ENCODE measurements at places on chromosomes 16 and 17.

GRCh38 chr16:27401768-27402568, at the start of gene IL21R:
Gene IL21R (plus strand): TSS chr16:27402174. CDS start chr16:27430072, 27,898 bp downstream.
- no peak for DNase-seq

DNA sequence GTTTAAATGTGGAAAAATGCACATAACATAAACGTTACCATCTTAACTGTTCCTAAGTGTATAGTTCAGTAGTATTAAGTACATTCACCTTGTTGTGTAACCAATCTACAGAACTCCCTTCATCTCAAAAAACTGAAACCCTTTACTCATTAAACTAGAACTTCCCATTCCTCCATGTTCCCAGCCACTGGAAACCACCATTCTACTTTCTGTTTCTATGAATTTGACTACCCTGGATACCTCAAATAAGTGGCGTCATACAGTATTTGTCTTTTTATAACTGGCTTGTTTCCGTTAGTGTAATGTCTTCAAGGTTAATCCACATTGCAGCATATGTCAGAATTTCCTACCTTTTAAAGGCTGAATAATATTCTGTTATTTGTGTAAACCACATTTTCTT, 38.2 kb downstream of the NF1 start:
- no peak for DNase-seq

DNA sequence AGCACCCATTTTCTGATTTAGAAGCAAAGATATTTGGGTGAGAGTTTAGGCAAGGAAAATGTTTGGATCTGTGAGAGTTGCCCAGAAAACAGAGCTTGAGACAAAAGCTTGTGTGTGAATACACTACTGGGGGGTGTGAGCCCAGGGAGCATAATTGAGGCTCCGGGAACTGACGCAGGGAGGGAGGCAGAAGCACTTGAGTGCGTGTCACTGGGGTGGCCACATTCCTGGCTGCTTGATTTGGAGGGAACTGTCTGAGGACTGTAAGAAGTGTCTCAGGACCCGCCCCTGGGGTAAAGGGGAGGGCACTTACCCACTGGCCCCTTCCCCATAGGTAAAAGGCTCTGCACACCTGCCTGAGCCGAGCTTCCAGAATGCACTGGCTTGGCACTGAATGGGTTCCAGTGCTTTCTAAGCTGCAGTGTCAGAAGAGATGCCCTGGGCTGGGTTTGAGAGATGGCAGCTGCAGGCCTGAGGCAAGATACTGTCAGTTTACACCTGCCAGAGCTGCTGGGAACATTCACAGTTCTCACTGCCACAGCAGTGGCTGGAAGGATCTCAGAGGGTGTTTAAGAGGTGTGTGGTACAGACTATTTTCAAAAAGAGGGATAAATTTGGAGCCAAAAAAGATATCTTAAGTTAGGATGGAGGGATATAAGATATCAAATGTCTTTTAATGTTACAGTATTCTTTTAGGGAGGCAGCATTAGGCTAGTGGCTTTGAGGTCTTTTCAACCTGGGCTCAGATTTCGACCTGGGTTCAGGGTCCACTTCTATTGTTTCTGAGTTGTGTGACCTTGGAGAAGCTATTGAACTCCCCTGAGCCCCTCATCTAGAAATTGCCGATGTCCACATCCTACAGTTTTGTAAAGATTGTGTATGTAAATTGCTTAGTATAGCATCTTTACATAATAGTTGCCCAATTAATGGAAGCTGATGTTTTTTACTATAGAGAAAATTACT, 6.9 kb upstream of the TEX2 start:
- DNase-seq: no peak

GRCh38 chr17:29119265-29119664, 60.9 kb downstream of the MYO18A start:
- DNase-seq: no peak

DNA sequence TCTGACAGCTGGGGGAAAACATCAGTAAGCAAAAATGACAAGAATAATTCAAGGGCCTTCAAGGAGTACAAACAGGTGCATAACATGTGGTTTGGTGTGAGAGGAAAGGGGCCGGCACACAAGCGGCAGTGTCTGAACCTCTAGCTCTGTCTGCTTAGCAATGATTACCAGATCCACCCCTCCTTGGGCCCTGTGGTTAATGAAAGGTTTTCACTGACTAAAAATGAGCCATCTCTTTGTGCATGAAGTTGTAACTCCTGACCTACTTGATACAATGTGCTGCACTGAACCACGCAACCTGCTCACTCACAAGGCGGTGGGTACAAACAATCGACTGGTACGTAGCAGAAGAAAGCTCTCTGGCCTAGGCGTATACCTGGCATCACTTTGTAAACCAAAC, 15.1 kb downstream of the FAM117A start:
- no peak for DNase-seq

DNA sequence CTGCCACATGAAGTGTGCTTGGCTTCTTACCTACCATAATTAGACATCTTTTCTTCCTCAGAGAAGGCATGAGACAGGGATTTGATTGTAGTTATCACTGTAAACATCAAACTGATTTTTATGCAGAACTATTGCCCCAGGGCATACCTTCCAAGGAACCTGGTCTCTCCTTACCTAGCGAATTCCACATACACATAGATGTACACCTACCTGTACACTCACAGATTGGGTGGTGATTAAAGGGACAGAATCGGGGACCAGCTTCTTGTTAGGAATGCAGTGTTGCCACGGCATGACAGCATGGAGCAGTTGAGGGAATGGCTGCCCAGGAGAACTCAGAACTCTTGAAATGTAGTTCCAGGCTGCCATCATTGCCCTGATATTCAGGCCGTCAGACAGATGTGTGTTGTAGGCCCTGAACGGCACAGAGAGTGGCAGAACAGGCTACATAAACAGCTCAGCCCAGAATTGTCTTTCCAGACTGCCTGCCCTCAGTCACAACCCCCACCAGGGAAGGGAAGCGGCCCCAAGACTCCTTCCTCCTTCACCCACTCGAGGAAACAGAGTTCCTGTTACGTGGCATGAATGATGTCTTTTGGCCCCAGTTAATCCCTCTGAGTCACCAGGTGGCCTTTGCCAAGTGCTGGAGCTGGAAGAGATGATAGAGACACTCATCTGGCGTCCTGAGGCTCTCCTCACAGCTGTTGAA, 17.8 kb upstream of the NAGLU start:
- DNase-seq: no peak

DNA sequence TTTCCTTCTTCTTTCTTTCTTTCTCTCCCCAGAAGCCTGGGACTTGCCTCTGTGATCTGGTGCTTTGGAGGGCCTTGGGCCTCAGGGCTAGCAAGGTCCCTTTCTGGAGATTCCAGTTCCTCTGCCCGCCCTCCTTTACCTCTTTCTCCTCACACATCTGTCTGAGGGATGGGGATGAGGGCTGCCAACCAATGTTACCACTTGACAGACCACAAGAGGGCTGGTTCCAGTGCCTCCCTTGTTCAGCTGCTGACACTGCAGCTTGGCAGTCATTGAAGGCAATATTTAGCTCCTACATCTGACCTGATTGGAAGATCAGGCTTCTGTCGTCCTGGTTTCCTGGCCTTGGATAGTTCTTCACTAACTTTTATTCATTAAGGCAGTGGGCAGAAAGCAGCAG, 3.6 kb upstream of the ZNF652 start:
- no peak for DNase-seq

- no peak for DNase-seq
Observed at GRCh38 chr17:17044846-17045561, 2.7 kb downstream of the MPRIP start.

GRCh38 chr16:69123910-69124309, 8.5 kb downstream of the CHTF8 start:
- peak; percentile 20 for DNase-seq

GRCh38 chr17:47177261-47177660, 11.8 kb downstream of the CDC27 start:
- DNase-seq: no peak

GRCh38 chr17:58147930-58148434, at the start of gene OR4D1:
Gene OR4D1 (plus strand): TSS chr17:58148384. CDS start chr17:58155154, 6,770 bp downstream.
- DNase-seq: no peak

- DNase-seq: no peak
Observed at GRCh38 chr17:12085076-12085949, 64.6 kb downstream of the MAP2K4 start.

DNA sequence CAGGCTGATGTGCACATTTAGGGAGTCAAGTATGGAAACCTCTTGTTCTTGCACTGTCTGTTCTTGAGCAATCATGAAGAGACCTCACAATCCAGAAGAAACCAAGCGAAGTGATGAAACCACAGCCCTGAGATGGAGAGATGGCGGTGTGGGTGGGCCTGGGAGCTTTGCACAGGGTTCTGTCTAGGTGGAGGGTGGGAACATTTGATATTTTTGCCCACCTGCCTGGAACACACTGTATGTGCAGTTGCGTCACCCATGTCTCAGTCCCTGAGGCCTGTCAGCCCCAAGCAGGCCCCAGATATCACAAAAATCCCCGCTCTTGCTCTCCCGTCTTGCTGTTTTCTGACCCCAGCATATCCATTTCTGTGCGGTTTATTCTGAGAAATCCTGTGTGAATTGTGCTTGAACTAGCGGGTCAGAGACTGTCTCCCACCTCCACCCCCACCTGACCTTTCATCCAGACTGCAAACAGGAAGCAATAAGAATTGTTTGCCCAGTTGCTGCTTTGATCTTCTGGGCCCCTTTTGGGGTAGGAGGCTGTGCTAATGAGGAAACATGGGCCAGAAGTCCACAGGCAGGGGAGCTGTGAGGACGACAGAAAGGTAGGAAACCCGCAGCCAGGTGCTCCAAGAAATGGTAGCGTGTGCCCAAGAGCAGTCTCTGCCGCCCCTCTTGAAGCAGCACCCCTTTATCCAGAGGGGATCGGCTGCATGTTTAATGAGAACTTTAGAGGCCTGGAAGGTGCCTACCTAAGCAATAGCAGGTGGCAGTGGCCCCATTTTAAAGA, 183.8 kb downstream of the CCDC182 start:
- DNase-seq: no peak

DNA sequence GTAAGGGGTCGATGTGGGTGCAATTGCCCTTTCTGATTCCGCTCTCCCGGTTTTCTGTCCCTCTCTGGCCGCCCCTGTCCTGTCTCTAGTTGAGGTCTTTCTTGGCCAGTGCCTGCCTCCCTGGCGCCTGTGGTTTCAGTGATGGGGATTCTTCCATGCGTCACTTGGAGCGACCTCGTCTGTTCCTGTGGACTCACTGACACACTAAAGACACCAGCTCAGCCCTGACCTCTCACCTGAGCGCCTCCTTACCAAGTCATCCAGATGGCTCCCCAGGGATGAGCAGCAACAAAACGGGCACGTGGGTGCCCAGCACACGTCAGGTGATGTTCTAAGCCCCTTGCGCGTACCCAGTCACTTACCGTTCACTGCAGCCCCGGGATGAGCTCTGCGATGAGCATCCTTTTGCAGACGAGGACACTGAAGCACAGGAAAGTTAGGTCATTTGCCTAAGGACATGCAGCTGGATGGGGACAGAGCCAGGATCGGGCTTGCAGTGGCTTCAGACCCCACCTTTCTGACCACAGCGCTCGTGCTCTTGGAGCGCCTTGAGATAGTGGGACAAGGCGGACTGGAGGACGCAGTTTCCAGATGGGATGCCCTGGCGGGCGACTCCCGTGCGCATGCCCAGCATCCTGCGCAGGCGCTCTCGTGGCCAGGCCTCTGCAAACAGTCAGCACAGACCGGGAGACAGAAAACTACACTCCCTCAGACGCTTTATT, 11.5 kb upstream of the LGALS3BP start:
- no peak for DNase-seq

GRCh38 chr17:15944759-15945526, at the start of gene ADORA2B:
Gene ADORA2B (plus strand): TSS chr17:15945130. CDS start chr17:15945249, 119 bp downstream.
- DNase-seq: no peak

DNA sequence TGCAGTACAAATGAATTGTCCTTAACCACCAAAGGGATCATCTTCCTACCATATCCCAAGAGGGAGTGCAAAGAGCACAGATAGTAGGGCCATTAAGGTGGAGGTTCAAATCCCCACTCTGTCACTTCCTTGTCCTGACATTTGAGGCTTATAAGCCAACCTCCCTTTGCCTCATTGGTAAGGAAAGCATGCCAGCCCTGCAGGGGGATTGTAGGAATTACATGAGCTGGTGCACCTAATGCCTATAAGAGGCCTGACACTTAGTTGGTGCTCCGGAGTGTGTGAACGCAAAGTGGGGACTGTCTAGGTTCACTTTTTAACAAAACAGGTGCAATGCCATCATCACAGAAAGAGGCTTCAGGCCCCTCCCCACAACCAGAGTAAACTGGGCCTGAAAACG, 374.4 kb downstream of the SNX29 start:
- no peak for DNase-seq

DNA sequence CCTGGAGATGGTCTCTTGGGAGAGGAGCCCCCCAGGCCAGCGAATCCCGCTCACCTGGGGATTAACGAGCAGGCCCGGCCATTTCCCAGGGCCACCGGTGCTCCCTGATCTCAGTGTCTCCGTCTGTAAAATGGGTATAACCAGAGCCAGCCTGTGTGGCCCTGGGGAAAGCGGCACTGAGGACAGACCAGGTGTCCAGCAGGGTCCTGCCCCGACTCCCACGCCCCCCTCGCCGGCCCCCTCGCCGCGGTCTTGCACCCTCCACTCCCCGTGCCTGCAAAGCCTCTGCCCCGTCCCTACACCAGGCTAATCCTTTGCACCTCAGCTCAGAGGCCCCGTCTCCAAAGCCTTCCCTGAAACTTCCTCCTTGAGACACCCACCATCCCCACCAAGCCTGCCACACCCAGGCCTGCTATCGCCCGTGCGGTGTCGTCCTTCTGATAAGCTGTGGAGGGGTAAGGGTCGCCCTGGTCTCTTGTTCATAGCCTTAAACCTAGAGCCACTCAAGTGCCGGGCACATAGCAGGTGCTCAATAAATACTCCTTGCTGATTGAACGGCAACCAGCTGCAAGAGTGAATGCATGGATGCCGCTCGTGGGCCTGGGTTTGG, 259.1 kb downstream of the C16orf95 start:
- no peak for DNase-seq

DNA sequence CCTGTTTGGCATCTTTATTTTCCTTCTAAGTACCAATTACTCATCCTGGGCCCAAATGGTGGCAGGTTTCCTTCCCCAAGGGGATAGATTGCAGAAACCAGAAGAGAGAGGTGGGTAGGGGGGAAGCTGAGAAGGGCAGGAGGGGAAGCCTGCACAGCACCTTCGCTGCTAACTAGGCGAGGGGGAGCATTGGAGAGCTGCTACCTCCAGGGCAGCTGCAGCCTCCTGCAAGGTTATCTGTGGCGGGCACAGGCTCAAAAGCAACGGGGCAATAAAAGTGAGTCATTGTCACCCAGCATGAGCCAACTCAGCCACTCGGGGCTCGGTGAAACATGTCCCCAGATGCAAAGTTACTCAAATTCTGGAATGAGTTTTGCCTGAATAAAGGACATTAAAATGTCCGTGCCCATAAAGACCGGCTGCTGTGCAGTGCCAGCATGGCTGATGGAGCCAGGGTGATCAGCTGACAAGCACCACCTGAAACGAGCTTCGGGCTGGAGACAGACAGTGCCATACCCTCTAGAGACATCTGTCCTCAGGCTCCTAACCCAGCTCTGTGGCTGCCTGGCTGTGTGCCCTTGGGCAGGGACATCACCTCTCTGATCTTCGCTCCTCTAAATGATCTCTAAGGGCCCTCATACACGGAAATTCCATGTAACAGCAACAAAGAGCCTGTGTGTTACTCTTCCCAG, 68.1 kb upstream of the GRIN2A start:
- DNase-seq: no peak

- DNase-seq: no peak
Observed at GRCh38 chr16:47375423-47375822, 85.4 kb downstream of the ITFG1 start.

Data from NCI-H1417 treated with DMSO at 0.1 percent for 48 hours (cell line).